ENCODE measurements at places on chromosomes 12 and 14.

DNA sequence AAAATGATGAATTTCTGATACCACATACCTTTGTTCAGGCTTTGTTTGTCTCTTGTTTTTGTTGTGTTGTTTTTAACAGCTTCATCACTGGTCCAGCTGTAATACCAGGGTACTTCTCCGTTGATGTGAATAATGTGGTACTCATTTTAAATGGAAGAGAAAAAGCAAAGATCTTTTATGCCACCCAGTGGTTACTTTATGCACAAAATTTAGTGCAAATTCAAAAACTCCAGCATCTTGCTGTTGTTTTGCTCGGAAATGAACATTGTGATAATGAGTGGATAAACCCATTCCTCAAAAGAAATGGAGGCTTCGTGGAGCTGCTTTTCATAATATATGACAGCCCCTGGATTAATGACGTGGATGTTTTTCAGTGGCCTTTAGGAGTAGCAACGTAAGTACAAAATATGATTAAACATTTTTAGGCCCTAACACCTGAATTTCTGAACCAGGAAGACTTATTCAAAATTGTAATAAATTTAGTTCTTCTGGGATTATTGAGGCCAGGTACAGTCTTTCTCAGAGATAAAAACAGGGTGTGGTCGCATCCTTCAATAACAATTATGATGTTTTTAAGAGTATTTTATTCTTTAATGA, 22.4 kb downstream of the RXYLT1 start:
- DNase-seq = no peak

GRCh38 chr12:77751939-77752338, 78.8 kb upstream of the NAV3 start:
- DNase-seq = no peak

DNA sequence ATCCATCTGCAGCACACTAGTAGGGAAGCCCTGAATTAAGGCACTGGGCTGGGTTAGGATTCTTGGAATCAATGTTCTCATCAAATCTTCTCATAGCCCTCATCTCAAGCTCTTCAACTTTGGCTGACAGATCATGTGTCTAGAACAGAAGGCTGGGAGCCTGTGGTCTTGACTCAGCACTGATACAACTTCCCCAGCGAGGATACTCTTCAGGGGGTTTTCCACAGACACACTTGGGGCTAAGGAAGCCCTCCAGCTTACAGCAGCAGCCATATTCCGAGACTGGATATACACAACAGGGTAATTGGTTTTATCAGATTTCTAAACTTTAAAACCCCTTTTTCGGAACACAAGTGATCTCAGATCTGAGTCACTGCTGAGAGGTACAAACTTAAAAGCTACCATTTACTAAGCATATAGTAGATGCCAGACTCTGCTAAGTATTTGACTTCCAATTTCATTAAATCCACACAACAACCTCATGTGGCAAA, 3.5 kb downstream of the FMNL3 start:
- DNase-seq = no peak

DNA sequence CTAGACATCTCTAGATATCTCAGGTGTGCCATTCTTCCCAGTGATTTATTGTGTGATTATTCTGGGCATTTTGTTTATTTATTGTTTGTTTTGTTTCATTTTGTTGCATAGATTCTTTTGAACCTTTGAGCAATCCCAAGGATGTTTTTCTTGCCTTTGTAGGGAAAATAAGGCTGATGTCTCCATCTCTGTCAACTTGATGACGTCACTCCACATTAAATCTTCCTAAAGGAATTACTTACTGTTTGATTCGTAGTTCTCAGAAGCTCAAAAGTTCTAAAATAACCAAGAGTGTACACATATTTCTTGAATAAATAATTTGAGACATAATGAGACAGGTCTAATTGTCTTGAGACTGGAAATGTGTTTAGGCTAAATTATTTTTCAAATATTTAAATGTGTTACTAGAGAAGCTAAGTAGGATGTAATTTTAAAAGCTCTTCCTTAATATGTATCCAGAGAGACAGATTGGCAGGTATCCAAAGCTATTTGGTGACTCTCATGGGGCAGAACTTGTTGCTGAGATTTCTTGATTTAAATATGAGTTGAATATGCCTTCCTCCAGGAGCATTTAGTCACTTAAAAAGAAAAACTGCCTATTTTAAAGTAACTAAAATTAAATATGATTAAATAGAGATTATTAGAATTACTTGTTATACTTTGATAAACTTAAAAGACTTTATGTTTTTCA, 128.7 kb downstream of the CNTN1 start:
- no peak for DNase-seq

DNA sequence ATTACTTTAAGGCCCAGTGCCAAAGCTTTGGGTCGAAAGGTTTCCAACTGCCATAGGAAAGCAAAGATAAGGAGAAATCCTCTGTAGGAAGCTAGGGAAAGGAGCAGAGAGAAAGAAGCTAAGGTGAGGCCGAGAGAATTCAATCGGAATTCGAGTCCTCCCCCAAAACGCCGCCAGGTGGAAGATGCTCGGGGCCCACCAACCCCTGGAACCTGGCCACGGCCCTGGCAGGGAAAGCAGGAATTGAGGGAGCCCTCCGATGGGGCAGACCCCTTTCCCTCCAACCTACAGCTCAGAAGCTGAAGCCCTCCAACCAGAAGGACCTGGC, 498 bp downstream of the GMFB start:
- DNase-seq = no peak

- DNase-seq = no peak
Observed at GRCh38 chr14:87785897-87786296, 207.1 kb downstream of the GALC start.

DNA sequence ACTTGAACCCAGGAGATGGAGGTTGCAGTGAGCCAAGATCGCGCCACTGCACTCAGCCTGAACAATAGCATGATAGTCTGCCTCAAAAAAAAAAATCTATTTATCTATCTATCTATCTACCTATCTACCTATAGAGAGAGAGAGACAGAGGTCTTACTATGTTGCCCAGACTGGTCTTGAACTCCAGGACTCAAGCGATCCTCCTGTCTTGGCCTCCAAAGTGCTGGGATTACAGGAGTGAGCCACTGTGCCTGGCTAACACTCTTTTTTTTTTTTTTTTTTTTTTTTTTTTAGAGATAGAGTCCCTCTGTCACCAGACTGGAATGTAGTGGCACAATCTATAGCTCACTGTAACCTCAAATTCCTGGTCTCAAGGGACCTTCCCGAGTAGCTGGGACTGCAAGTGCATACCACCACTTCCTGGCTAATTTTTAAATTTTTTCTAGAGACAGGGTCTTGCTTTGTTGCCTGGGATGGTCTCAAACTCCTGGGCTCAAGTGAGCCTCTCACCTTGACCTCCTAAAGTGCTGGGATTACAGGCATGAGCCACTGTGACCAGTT, 1.9 kb downstream of the FAM186A start:
- no peak for DNase-seq

DNA sequence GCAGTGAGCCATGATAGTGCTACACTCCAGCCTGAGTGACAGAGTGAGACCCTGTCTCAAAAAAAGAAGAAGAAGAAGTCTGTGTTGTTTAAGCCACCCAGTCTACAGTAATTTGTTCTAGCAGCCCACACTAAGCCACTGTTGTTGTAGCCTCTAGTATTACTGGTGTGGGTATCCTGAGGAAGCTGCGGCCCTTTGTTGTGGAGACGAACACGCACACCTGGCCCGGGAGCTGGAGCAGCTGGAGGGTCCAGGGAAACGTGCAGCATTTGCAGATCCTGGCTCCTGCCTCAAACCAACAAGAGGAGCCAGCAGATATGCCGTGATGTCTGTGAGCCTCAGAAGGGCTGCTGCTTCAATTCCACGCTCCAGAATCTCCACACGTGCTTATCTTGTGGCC, 65.3 kb downstream of the MAP1LC3B2 start:
- DNase-seq = no peak

DNA sequence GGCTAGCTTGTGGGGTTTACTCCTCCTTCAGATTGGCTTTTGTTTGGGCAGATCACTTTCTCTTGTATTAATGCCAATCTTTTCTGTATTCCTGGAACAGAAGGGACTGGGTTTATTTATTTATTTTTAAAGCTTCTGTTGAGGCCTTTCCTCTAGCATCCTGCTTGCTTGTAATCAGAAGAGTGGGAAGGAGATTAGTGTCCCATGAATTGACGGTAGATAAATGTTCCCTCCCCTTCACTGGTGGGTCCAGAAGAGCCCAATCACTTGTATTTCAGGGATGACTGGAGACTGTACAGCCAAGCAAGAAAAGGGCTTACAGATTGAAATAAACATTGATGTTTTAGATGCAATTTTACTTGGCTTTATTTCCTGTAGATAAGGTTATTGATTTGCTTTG, 71.0 kb downstream of the LIN52 start:
- DNase-seq = no peak

GRCh38 chr12:85155791-85156190, 119.6 kb downstream of the LRRIQ1 start:
- no peak for DNase-seq

GRCh38 chr14:64779472-64779871, 75.2 kb downstream of the PLEKHG3 start:
- DNase-seq = no peak

DNA sequence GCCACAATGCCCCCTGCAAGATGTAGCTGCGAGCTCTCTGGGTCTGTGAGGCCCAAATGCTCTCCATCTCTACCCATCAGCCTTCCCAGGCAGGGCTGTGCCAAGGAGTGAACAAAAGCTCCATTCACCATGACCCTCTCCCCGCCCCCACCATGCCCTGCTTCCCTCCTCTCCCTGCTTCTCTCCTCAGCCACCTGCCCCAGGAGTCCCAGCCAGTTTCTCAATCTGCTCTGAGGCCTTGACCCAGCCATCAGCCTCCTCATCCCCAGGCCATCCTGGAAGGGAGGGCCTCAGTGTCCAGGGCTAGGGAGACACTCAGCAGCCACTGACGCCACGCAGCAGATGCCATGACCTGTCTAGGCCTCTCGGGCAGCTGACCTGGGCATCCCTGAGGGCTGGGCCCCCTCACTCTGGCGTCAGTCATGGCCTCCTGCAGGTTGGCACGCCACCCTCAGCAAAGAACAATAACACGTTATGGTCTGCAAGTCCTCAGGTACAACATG, 8.5 kb upstream of the KRT5 start:
- DNase-seq = no peak

DNA sequence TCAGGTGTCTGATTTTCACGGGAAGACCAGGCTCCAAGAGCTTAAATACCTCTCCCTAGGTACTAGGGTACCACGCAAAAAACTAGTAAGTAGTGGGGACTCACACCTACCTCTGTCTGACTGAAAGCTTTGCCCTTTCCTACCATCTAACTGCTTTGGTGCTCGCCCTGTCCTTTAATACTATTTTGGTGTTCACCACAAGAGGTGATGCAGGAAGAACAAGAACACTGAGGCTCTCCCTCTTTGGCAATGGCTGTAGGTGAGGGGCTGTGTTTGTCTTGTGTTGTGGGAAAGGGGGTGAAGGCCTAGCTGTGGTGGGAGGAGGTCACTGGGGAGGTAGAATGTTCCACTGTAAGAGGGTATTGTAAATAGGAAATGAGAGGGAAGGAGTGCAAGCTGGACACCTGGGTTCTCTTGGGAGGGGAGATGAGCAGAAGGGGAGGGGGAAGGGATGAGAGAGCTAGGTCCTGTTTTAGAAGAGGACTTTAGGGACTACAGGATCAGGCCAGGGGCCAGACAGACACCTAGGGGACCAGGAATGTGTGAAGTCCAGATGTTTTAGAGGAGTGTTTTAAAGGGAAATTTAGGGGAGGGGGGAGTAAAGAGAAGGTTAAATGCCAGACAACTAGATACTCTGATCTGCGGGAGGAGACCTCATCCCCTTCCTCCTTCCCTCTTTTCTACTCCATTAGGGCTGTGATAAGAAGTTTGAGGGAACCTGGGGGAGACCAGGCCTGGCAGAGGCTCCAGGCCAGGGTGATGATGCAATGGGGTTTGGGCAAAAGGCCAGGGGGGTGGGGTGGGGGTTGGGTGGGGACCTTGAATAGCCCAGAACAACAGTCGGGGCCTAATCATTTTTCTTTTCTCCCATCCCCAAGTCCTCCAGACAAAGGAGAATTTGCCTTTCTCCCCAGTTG, 2.1 kb downstream of the ITGA5 start:
- DNase-seq = no peak

GRCh38 chr14:100786131-100786530, 39.8 kb upstream of the MEG3 start:
- DNase-seq = no peak

GRCh38 chr12:57775044-57775443, 2.6 kb downstream of the EEF1AKMT3 start:
- DNase-seq = no peak

- DNase-seq = no peak
Observed at GRCh38 chr12:3089588-3089987, 12.4 kb downstream of the TSPAN9 start.

GRCh38 chr14:71592361-71592760, 339.9 kb upstream of the RGS6 start:
- no peak for DNase-seq

DNA sequence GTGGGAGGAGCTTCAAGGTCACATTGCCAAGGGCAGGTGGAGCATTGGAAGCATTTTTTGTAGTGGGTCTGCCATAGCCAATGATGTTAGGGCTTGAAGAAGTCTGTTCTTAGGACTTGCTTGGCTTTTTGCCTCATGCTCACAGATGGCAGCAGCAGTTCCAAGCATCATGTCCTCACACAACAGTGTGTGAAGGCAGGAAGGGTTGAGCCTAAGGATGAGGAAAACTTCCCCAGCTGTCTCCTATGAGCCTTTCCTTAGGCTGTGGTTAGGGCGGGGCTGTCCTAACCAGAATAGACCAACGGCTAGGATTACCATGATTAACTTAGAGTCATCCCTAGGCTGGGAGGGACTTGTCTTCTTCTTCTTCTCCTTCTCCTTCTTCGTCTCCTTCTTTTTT, 76.2 kb upstream of the KCNA1 start:
- DNase-seq = no peak

DNA sequence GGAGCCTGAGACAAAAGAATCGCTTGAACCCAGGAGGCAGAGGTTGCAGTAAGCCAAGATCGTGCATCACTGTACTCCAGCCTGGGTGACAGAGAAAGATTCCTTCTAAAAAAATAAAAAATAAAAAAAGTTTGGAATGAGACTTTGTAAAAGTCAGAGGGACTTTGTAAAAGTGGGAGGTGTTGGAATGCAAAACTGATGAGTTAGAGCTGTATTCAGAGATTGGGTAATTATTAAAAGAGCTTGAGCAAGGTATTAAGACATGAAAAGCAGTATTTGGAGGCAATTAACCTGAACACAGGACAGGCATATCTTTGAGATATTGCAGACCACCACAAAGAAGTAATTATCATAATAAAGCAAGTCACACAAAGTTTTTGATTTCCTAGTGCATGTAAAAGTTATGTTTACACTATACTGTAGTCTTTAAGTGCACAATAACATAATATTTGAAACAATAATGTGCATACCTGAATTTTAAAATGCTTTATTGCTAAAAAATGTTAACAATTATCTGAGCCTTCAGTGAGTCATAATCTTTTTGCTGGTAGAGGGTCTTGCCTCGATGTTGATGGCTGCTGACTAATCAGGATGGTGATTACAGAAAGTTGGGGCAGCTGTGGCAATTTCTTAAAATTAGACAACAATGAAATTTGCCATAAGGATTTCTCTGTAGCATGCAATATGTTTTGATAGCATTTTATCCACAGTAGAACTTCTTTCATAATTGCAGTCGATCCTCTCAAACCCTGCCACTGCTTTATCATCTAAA, 33.1 kb downstream of the PHLDA1 start:
- DNase-seq = no peak

Measured in stimulated activated CD8-positive, alpha-beta memory T cell treated with anti-CD3 and anti-CD28 coated beads, Interleukin-4, amount 100 ng/mL, for 1 hour (primary cell).